T-helper 1 cell (primary cell): ENCODE measurements at places on chromosomes 11 and 22.

DNA sequence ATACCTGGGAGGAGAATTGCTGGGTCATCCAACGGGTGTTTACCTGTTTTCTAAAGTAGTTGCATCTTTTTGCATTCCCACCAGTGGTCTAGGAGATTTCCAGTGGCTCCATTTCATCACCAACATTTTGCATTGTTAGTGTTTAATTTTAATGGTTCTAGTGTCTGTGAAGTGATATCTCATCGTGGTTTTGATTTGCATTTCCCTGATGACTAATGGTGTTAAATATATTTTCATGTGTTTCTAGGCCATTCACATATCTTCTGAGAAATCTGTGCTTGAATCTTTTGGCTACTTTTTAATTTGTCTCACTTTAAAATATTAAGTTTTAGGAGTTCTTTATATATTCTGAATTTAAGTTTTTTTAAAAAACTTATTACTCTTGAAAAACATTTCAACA is 439.6 kb downstream of the TMEM135 start:
- no peak for DNase-seq

- no peak for DNase-seq
Observed at GRCh38 chr11:68137833-68138232, 16.6 kb upstream of the CHKA start.

- DNase-seq: no peak
Observed at GRCh38 chr11:34706709-34707461, 86.0 kb downstream of the EHF start.

- no peak for DNase-seq
Observed at GRCh38 chr11:106063009-106063408, 14.1 kb downstream of the KBTBD3 start.

GRCh38 chr11:129410395-129410960 is 34.8 kb downstream of the BARX2 start:
- DNase-seq: no peak

- no peak for DNase-seq
Observed at GRCh38 chr11:64447831-64448598, 89.1 kb downstream of the RPS6KA4 start.

DNA sequence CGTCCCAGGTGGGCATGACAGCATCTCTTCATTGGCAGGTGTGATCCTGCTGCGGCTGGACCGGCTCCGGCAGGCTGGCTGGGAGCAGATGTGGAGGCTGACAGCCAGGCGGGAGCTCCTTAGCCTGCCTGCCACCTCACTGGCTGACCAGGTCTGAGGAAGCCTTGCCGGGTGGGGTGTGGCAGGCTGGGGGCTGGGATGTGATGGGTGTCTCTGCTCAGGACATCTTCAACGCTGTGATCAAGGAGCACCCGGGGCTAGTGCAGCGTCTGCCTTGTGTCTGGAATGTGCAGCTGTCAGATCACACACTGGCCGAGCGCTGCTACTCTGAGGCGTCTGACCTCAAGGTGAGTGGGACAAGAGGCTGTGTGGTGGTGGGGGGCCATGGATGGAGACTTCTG is 3.5 kb downstream of the LARGE2 start:
- no peak for DNase-seq

DNA sequence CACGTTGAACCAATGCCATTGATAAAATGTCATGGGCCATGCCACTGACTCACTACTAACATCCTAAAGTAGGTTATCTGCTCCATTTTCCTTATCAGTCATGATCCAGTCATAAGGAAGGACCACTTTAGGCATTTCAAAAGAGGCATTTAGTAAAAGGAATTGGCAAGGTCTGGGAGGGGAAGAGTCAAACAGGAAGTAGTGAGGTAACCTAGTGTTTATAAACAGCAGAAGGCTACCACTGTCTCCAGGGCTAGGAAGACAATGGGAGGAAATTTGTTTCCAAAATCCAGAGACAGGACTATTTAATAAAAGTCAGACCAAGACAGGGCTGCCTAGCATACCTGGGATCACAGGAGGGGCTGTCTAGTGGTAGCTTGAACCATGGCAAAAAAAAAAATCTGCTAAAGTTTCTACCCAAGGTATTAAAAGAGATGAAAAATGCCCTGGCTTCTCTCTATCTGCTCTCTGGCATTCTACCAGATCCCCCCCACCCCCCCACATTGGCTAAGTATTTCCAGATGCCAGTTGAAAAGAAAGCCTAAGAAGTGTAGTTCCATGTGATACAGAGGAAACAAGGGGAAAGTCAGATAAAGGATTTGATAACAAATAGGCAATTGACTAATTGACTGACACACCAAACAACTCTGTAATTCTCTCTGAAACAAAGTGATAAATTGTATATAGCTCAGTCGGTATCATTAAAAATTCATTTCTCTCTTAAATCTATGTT is 50.4 kb upstream of the C11orf87 start:
- DNase-seq: no peak

- DNase-seq: no peak
Observed at GRCh38 chr11:100876815-100877520, 189.9 kb downstream of the ARHGAP42 start.

DNA sequence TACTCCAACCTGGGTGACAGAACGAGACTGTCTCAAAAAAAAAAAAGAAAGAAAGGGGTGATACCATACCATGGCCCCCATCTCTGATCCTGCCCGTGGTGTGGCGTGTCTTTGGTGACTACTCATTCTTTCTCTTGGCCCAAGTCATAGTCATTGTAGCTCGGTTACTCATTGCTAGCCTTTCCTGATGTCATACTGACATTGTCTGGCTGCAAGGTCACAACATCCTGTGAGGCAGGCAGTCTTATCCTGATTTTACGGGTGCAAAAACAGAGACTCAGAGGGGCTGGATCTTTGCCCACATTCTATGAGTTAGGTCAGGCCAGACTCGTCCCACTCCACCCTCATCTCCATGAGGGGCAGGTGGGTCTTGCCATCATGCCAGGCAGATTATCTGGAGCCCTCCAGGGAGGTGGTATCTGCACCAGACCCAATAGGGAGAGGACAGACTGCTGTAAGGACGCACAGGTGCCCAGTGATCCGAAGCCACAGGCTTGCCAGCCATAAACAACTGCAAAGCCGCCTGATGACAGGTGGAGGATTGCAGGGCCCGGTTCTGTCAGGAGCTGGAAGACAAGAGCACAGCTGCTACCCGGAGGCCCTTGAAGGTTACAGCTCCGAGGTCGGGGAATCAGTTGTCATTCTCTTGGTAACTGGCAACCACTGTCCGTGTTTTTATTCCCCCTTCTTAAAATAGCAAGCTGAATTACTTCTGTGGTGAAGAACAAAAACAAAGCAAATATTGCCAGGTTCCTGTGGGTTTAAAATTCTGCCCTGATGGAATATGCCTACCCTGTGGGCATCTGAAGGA is 13.8 kb downstream of the TOM1 start:
- DNase-seq: peak; percentile 68

GRCh38 chr22:23580576-23581259 is 628 bp upstream of the IGLL1 start:
- no peak for DNase-seq

DNA sequence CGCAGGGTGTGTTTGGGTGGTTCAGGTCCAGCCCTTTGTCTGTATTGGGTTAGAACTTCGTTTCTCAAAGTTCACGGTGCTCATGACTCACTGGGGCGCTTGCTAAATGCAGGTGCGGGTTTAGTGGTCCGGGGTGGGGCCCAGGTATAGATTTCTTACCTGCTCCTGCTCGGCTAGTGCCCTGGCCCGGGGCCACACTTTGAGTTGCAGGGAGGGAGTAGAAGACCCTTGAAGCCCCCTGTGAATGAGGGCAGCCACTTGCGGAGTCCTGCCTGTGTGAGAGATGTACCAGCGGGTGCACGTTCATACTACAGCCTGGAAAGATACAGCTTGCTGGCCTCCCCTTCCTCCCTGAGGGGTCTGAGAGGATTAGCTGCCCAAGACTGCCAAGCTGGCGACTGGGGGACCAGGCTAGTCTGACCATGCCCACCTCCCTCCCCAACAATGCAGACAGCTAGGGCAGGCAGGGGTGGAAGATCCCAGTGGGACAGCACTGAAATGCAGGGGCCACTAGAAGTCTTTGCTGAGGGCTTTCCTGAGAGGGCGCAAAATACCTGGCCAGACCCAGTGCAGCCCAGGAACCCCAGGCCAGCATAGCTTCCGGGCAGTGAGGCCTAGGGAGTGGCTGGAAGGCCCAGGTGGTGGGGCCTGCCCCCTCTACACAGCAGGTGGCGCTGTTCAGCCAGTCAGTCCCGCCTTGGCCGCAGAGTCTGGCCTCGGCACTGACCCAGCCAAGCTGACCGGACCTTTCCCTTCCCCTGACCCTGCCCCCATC is 5.1 kb upstream of the MYRF start:
- no peak for DNase-seq

DNA sequence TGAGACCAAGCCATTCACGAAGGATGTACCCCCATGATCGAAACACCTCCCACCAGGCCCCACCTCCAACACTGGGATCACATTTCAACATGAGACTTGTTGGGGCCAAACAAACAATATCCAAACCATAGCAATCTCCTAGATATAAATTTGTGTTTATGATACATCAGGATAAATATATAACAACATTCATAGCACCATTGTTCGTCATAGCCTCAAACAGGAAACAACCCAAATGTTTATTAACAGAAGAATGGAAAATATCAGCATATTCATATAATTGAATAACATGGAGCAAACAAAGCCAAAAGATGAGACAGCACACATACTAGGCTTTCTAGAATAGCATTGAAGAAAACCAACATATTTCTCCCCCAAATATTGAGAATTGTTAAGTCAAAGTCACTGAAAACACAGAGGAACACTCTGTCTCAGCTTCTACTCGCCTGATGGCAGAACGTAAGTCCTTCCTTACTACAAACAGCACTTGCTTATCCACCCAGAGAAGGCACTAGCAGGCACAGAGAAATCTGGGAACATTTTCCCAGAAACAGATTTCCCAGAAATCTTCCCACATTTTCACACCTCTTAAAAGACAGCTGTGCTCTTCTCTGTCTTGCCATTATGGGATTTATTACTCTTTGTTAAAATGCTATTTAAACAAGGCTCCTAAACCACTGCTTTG is 8.1 kb upstream of the GDPD4 start:
- DNase-seq: no peak

DNA sequence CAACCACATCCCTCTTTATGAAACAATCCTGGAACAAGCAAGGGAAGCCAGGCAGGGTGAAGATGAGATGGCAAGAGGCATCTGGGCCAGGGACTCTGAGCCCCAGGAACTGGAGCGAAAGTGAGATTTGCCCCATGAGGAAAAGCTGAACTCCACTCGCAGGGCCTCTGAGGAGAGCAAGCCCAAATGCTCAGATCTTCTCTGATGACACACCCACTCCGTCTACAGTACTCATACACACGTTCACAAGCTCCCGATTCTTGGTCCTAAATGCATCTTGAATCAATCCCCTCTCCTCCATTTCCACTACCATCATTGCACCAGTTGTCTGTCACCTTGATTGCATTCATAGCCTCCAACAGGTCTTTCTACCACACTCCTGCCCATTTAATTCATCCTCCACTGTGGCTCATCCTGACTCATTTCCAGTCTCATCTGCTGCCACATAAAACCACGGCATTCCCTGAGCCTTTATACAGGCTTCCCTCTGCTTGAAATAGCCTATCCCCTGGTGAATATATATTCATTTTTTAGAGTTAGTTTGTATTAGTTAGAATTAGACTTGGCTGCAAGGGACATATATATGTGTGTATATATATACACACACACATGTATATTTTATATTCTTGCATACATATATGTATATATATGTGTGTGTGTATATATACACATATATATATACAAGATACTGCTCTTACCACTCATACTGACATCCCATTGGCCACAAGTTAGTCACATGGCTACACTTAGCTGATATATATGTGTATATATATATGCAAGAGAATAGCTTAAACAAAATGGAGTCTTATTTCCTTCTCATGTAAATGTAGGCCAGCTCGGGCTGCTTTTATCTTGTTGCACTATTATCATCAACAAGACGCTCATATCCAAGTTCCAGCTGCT is 1.4 kb upstream of the APOA5 start:
- DNase-seq: no peak

DNA sequence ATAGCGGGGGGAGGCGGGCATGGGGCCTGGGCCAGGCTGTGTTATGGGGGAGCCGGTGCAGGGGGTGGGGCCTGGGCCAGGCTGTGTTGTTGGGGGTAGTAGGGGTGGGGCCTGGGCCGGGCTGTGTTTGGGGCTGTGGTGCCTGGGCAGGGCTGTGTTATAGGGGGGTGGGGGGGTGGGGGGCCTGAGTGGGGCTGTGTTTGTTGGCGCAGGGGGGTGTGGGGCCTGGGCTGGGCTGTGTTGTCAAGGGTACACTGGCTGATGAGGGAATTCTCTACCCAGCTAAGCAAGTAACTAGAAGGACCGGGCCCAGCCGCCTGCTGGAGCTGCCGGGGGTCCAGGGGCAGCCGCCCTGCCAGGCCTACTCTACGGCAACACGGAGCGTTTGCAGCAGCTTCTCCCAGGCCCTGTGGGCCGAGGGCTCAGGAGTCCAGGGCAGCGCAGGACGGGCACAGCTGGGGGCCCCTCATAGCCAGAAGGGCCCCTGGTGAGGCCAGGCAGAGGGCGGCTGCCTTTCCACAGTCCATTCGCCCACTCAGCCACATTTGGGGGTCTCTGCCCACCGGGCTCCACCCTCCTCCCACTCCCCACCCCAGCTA is 10.1 kb upstream of the PIM3 start:
- DNase-seq: no peak

GRCh38 chr11:86673872-86674750 is 1.7 kb upstream of the ME3 start:
- DNase-seq: no peak

GRCh38 chr22:48532986-48533385 is 1294.7 kb downstream of the BRD1 start:
- no peak for DNase-seq

- no peak for DNase-seq
Observed at GRCh38 chr22:37157516-37158285, 8.0 kb upstream of the IL2RB start.

- DNase-seq: no peak
Observed at GRCh38 chr11:107547961-107548360, 17.6 kb downstream of the ALKBH8 start.

DNA sequence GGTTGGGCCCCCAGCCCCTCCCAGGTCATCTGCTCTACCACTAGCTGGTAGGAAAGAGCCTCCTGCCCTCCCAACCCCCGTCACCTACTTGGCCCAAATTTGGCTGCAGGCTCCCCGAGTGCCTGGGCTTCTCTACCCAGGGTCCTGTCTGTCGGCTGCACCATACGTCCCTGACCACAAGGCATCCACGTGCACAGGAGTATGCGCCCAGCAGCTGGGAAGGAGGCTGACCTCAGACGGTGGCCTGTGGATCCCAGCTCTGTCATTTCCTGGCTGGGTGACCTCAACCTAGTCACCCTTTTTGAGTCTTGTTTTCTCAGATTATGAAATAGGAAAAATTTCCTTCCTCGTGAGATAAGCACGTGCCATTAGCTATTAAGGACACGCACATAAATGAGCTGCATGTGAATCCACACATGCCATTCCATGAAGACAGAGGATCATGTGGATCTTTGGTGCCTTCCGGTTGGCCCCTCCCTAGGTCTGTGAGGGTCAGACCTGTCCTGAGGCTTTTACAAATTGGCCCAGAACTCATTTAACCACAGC is 13.7 kb downstream of the CYB561A3 start:
- DNase-seq: no peak

GRCh38 chr22:16959345-16959930 is 48.6 kb downstream of the GAB4 start:
- no peak for DNase-seq
